ENCODE measurements at places on chromosomes 6 and 20.

DNA sequence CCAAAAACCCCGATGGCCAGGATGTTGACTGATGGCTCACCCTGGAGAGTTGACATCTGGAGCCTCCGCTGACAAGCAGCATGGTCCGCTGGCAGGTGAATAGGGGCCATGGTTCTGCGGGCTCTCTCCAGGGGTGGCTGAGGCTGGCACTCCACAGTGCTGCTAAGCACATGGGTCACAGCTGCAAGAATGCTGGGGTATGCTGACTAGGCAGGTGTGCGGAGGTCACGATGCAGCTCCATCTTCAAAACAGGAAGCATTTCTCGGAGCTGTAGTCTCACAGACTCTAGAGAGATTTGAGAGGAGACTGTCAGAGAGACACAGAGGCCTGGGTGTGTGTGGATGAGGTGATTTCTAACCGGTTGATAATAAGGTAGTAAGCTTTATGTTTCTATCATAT lies 341.6 kb downstream of the NRN1 start:
- DNase-seq: peak; percentile 7

- DNase-seq: no peak
Measured at GRCh38 chr6:16278048-16278724, 39.8 kb downstream of the GMPR start.

DNA sequence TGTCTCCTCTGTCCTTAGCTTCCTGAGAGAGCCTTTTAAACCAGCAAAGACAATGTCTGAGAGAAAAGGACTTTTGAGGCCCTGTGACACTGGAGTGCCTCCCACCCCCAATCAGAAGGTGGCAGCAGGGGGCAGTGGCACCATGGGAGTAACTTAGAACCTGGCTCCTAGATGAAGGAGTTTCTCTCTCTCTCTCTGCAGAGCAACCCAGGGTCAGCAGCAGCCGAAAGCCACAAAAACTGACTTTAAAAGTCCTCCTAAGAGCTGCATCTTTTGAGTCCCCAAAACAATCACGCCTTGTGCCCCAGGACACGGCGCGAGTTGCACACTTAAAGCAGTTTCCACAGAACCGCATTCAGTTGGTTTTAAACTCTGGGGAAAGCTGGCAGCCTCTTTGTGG lies 5.3 kb upstream of the TCP11 start:
- no peak for DNase-seq

DNA sequence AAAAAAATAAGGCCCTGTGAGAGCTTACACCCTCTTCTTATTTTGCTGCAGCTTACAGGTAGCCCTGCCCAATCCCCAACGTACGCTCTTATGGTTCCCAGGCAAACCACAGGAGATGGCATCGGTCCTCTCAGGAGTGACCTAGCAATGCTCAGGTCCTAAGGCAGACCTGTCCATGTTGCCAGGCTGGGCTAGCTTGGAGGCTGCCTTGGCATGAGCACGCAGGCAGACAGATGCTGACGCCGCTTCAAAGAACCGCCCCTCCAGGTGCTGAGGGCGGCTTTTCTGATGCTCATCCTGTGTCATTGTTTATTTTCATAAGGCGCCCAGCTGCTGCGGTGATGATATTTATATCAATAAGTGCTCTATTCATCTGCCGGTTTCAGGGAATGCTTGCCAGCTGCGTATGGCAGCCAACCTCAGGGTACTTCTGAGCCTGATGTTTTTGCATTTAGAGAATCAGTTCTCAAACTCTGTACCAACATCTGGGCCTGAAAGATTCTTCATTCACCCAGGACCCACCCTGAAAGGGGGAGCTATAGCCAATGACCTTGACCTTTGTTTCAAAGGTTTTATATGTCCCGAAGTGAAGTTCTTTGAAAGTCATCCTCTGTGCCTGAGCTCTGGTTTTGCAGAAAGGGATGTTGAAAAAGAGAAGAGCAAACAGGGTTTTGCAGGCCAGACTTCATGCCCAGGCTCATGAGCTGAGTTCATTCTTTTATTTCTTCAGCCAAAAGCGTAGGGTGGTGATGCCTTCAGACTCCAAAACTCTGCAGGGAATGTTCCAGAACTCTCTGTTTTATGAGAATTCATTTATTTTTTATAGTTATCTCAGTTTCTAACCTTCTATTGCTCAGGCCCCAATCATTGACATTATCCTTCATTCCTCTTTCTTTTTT lies 475.6 kb upstream of the CHD6 start:
- DNase-seq: no peak

- no peak for DNase-seq
Measured at GRCh38 chr20:61768571-61769285, 297.0 kb downstream of the TAF4 start.

GRCh38 chr6:6716998-6717763 lies 128.7 kb downstream of the LY86 start:
- no peak for DNase-seq

- no peak for DNase-seq
Measured at GRCh38 chr6:35262596-35262995, 3.1 kb downstream of the ZNF76 start.

DNA sequence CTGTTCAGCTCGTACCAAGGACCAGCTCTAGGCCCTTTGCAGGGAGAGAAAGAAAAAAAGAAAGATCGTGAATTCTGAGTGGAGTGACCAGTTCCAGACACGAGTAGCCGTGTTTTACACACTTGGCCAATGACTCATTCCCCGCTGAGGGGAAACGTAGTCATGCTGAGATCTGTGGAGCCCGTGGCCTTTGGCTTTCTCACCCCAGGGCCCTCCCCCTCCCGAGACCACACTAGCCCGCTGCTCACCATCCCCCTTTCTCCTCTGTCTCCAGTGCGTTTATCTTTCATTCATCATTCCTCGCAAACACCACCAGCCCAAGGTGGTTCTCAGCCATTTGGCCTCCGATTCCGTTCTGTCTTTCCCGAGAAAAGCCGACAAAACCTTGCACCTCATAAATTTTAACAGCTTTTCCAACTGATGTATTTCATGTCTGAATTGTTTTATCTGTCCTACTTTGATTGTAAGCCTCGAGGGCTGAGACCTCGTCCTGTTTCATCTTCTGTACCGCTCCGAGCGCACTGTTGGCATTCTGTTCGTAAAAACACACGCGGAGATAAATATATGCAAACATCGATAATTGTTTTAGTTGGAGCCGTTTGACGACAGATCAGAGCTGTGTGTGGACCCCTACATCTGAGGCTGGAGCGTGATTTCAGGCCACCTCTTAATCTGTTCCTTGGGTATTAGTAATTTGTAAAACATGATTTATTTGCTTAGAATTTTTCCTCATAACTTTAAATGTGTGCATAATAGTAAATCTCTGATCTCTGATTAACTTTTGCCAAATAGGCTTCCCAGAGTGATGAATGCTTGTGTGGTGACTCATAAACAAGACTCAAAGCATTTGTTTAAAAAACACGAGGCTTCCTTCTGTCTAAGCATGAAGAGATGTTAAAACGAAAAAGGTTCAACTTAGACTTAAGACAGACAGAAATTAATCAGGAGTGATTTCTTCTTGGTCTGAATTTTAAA lies 336.6 kb downstream of the CDH4 start:
- no peak for DNase-seq

DNA sequence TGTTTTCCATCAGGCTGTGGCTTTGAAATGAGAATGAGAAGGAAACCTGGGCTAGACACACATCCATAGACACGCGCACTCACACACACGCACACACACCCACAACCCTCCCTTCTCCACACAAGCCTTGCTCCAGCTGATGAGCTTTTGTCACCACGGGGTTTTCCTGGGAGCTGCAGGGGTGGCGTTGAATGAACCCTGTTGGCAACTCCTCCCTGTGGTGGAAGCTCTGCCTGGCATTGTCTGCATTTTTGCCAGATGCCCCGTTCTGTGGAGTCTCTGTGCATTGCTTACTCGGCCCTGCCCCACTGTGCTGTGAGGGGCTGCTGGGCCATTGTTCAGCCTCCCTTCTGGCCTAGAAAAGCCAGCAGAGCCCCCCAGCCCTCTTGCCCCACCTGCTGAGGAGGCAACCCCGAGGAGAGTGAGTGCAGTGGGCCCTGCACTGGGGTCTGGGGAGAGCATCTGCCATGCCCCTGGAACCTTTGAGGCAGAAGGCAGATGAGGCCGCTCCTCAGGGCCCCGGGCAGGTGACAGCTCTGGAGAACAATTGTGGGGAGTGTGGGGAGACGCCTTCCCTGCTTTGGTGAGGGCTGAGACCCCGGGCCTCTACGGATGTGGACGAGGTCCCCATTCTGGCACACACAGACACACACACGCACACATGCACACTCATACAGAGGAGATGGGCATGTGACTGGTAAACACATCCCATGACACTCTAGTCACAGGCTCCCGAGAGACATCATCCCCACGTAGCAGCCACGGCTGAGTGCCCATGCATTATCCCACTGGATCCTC lies 9.9 kb downstream of the ADIG start:
- no peak for DNase-seq

DNA sequence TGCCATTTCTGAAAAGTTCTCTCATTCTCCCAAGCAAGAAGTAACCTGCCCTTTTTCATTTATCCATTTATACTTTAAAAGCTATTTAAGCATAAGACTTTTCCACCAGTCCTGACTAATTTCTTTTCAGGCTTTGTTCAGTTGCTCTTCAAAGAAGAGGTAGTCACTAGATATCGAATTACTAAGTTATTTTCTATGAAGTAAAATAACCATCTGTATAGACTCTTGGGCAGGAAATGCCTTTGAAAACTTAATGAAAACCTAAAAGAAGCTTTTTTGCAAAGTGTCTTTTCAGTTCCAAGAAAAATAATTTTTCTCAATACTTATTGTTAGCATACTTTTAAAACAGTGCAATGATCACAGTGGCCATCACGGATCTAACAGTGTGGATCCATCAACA lies 31.3 kb upstream of the LAMP5 start:
- DNase-seq: no peak

DNA sequence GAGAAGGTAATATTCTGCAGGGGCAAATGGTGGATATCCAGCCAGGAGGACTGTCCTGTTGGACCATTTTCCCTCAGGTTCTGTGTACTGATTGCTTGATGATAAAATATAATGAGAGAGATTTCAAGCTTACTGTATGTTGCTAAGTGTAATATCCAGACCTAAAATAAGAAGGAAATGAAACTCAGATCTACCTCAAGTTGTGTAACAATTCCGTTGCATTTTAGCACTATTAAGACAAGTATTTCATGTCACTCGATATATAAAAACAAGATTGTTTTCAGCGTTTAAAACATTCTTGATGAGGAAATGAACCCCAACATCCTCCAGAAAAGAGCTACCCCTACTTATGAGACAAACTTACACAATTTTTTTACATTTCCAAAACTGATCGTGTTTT lies 57.2 kb downstream of the RGS17 start:
- DNase-seq: no peak

DNA sequence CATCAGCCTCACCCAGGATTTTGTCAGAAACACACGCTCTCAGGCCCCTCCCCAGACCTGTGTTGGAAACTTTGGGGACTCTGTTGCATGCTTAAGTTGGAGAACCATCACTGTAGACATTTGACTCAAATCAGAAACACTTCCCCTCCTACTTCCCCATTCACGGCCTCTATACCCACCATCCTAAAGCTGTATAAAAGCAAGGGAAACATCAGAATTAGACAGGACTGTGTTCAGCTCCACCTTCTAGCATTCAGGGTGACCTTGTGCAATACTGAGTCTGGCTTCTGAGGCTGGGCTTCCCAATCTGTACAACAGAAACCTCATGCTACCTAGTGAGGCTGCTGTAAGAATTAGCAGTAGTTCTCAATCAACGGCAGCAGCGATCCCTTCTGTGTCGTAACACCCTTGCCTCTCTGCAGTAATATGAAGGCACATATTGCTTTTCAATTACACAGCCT lies 252.3 kb downstream of the LY86 start:
- DNase-seq: no peak

- no peak for DNase-seq
Measured at GRCh38 chr20:59817846-59818615, 115.4 kb downstream of the SYCP2 start.

GRCh38 chr6:41504466-41505121 lies 41.6 kb upstream of the FOXP4 start:
- no peak for DNase-seq

DNA sequence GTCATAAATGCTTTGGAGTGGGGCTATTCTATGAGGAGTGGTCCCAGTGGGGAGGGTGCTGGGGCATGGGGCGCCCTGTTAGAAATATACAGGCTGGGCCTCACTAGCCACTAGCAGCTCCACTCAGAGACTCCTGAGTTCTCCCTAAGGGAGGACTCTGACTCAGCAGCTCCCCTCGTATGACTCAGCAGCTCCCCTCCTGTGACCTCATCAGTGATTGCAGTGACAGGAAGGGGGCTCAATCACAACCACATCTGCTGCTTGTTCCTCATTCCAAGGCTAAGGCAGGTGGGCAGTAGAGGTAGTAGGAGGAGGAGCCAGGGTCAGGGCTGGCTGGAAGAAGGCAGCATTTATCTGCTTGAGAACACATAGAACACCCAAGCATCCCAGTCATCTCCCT lies 73.7 kb downstream of the PRND start:
- DNase-seq: no peak

DNA sequence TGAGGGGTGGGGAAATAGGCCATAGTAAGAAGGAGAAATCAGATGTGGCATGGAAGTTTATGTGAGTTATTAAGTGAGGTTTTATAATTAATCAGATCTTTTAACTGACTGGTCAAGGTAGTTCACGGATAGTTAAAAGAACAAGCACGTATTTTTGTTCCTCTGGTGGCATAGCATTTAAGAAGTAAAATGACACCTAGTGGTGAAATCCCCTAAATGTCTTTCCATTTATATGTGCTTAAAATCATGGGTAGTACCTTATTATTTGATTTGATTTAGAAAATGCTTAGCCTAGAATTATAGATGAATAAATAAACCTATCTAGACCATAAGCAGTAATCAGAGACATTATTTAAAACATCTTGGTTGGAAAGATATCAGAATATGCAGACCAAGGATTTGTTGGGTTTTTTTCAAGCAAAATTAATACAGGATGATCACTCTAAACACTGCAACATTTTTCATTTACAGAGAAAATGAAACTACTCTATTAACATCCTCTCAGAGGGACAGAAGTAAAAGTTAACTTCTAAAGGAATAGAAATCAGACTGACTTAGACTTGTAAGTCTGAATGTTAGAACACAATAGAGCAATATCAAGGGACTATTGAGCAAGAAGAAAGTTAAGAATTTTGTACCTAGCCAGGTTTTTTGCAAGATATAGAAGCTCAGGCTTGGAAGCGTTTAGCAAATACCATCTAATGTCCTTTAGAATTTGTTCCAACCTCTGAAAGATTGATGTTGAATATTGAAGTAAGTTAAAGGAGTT lies 81.1 kb downstream of the STXBP5 start:
- no peak for DNase-seq

- no peak for DNase-seq
Measured at GRCh38 chr20:46330072-46330763, 21.9 kb upstream of the CDH22 start.

DNA sequence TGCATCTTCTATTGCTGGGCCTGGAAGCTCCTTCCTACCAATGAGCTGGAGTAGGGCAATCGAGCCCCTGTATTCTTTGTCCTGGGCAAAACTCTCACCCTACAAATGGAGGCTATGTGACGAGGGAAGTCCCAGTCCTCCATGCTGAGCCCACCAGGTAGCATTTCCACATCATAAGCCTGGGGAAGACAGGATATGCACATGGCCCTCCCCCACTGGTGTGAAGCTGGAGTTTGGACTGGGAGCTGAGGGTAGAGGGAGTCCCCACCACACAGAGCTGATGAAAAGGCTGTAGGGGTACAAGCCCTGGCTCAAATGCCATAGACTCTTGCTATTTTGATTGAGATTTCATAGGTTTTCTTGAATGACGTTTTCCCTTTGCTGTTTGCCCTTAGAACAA lies 99.5 kb upstream of the FOXC1 start:
- no peak for DNase-seq

All from activated CD4-positive, alpha-beta T cell treated with anti-CD3 and anti-CD28 coated beads, Interleukin-2, amount 50 U/mL, for 1 hour (primary cell).